Endothelial cell of umbilical vein (primary cell): ENCODE measurements at places on chromosomes 2 and 18.

GRCh38 chr2:131394147-131394931 lies 30.4 kb upstream of the RAB6D start:
- DNase-seq: no peak

GRCh38 chr2:128058114-128058513 lies 30.3 kb upstream of the SAP130 start:
- no peak for DNase-seq

DNA sequence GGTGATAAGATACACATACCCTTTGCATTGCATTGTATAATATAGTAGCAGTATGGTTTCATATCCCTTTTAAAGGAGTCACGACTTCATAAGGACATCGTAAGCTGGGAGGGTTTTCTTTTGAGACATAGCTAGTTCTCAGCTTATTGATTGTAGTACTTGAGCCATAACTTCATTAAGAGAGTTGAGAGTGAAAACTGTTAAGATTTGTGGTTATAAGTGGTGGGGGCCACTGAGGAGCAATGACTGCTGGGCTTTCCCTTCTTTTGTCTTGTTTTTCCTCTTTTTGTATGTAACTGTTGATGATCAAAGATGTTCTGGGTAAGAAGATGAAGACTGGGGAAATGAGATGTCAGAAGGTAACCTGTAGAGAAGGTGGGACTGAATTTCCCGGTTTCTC lies 11.0 kb downstream of the EIF5B start:
- DNase-seq: no peak

DNA sequence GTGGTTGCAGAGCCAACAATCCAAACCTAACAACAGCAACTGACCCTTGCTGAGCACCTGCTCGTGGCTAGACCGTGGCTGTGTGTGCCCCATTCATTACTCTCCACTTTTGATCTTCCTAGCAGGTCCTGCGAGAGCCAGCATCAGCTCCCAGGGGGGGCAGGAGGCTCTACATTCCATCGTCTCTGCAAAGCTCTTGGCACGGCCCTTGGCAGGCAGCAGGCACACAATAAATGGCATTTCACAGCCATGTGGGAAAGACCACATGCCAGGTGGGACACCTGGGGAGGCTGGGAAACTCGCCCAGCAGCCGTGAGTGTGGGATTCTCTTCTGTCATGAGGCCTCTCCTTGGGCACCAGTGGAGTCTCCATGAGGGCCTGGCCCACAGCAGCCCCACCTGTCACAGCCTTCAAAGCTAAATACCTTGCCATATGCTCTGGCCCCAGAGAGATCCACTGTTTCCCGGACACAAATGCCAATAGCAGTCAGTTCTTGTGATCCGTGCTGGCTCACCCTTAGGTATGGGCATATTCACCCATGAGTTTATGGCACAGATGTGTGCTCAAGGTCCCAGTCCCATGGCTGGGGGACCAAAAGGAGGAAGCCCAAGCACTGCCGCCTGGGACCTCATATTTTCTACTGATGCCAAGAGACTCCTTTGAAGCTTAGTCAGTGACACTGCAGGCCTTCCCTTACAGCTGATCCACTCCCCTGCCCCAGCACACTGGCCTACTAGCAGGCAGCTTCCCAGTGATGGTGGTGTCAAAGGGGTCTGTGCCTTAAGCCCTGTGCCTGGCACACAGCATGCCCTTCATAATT lies 6.8 kb upstream of the TEX51 start:
- DNase-seq: no peak

DNA sequence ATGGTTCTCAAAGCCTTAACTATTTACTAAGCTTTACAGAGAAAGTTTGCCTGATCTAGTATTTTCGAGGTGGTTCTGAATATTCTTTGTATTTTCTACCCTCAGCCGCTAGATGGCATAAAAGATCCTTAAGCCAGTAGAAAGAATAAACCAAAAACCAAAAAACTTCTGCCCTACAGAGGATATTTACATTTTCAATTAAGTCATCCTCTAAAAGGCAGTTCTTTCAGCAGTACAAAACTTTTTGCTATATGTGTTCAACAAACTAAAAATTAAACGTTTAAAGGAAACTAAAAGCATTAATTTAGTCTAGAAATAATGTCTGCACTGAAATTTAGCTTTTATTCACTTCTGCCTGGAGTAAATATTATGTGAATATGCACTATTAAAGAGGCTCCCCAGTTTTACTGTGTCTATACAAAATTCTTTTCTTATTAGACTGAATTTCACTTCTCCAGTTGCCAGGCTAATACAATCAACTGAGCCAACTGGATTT lies 297.5 kb downstream of the PIEZO2 start:
- DNase-seq: peak; percentile 70

DNA sequence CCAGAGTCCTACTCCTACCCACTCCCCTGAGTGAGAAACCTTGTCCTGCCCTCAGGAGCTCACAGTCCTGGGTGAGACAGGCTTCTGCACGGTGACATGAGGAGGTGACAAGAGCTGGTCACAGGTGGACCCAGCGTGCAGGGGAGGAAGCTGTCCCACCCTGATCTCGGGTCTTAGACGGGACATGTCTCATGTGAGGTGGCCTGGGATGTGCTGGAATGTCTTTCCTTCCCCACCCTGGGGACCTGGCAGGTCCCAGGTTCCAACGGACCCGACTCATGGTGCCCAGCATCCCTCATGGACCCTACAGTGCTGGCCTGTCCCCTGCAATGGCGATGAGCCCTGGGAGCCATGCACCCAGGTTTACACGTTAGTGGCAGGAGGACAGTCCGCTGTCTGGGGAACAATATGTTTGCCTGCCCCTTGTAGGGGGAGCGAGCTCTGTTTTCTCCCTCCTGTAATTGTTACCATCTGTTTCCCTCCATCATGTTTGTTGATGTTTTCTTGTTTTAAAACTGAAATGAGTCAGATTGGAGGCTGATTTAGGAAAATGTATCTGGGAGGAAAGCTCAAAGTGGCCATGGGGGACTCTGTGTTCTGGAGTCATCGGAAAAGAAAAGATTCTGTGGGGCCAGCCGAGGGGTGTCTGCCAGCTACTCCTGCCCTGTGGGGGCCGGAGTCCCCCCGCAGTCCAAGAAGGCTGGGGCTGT lies 238.1 kb downstream of the KLHL29 start:
- DNase-seq: no peak

DNA sequence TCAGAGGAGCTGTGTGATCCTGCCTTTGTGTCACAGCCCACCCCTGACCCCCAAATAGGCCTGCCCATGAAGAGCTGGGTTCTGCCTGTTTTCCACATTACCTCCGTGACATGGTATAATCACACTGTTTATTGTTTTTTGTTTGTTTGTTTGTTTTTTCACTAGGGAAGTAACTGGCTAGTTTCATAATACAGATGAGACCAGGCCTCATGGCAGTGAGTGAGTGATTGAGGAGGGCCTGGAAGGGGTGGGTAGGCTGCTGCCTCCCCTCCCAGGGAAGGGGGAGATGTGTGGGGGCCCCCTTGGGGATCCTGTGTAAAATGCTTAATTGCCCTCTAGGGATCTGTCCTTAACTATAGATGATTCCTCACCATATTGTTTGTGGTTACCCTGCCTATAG lies 190.5 kb downstream of the LDLRAD4 start:
- no peak for DNase-seq

DNA sequence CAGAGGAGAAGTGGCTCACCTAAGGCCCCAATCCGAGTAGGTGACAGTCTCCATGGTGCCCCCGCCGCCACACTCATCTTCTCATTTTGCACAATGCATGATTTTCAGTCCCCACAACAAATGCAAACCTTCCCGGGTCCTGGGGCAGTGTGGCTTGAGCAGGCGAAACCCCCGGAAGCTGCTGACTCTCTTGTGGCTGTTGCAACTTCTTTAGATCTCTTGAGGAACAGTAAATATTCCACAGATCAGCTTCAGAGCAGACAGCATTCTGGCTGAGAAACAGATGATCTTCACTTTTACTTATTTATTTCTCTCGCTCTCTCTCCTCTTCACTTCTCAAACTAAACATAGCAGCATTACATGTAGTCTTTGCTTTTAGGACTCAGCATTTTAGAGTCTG lies 51.9 kb downstream of the ASAP2 start:
- DNase-seq: no peak

DNA sequence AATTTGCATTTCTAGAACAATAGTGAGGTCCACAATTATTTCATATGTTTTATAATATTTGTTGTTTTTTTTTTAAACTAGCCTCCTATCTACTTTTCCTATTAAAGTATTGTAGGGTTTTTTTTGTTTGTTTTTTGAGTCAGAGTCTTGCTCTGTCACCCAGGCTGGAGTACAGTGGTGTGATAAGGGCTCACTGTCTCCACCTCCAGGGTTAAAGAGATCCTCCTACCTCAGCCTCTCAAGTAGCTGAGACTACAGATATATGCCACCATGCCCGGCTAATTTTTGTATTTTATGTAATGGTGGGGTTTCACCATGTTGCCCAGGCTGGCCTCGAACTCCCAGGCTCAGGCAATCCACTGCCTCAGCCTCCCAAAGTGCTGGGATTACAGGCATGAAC lies 122.5 kb downstream of the SLC39A10 start:
- no peak for DNase-seq

- no peak for DNase-seq
These were observed 142.6 kb downstream of the MGAT5 start for GRCh38 chr2:134396493-134396892.

DNA sequence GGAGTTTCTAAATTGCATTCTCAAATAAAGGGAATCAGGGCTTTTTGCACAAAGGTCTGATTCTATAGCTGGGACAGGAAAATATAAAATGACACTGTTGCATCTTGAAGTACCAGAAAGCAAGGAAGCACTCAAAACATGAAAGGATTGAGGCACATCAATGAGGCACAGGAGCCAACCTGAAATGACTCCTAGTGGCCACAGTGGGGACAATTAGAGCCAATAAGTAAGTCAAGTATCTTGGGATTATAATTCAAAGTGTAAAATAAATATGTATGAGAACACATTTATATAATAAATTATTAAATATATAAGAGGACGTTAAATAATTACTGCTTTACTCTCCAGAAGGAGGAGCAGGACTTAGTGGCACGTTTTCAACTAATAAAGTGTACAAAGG lies 1259.5 kb upstream of the CDH2 start:
- DNase-seq: no peak

DNA sequence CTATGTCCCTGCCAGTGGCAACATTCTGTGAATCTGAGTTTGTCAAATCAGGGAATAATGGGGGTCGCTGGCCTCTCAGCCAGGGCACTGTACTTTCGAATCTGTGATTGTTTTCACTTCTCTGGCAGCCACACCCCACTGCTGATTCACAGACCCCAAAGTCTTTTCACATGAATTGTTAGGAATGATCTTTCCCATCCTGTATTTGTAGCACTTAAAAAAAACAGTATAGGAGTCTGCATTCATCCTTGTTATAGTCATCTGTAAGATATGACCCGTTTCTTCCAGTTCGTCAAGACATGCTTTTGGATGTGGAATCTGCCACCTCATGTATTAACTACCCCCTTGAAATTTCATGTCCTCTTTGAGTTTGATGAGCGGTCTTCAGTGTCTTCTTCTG lies 928 bp downstream of the NAGK start:
- DNase-seq: peak; percentile 38

DNA sequence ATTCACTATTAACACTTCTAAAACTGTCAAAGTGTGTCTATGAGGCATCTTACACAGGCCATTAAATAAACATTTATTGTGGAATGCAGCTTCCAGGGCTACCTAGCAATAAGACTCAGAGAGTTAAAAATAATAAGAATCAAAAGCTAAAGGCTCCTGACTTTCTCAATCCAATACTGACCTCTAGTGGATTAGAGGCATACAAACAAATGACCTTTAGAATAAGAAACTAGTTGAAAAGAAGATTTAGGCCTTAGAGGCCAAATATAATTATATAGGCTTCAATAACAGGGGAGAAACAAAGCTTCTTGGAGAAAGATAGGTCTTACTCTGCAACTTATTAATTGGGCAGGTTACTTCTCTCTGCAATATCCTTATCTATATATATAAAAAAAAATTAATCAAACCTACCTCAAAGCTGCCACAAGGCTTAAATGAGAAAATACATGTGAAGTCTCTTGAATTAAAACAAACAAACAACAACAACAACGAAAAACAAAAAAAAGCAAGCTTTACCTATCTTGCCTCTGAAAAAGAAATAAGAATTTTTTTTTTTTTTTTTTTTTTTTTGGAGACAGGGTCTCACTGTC lies 246.1 kb downstream of the EXOC6B start:
- DNase-seq: peak; percentile 69

DNA sequence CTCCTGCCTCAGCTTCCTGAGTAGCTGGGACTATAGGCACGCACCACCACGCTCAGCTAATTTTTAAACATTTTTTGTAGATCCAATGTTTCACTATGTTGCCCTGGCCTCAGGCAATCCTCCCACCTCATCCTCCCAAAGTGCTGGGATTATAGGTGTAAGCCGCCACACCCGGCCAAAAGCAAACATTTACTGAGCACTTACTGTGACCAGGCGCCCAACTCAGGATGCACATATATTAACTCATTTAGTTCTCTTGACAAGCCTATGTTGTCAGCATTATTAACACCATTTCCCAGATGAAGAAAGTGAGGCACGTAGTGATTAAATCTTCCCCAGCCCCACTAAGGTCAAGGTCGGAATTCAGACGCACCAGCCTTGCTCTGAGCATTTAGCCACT lies 41.1 kb downstream of the TMEM37 start:
- no peak for DNase-seq

- no peak for DNase-seq
These were observed 273.4 kb downstream of the HAUS1 start for GRCh38 chr18:46377557-46377956.

GRCh38 chr2:176555781-176556180 lies 286.5 kb downstream of the MTX2 start:
- no peak for DNase-seq
